Myocyte (in vitro differentiated cells): ENCODE measurements at places on chromosomes 6 and 20. TPM values are rescaled to one million over a fixed set of nuclear protein-coding genes. Genes with fewer than 3 reads are reported as not detected.
A peak's percentile ranks its signal among the peaks of the same experiment; 100 is the strongest.

- peak; percentile 7 for DNase-seq
Measured at GRCh38 chr6:105713474-105714118, 310.7 kb upstream of the PREP start.

- DNase-seq, result no peak
Measured at GRCh38 chr20:63091901-63092659, 85.3 kb upstream of the BHLHE23 start.

GRCh38 chr6:143680141-143680540, 2.4 kb downstream of the PHACTR2 start:
- peak; percentile 11 for DNase-seq

Gene NMBR
- total RNA-seq, result not detected in 2 replicates

GRCh38 chr20:8082025-8082424, 50.0 kb upstream of the PLCB1 start:
- peak; percentile 67 for DNase-seq

Gene COL9A3
- total RNA-seq, result 0.05 TPM in 1 of 2 replicates, not detected in the other

Gene SIRPD
- total RNA-seq, result not detected in 2 replicates

DNA sequence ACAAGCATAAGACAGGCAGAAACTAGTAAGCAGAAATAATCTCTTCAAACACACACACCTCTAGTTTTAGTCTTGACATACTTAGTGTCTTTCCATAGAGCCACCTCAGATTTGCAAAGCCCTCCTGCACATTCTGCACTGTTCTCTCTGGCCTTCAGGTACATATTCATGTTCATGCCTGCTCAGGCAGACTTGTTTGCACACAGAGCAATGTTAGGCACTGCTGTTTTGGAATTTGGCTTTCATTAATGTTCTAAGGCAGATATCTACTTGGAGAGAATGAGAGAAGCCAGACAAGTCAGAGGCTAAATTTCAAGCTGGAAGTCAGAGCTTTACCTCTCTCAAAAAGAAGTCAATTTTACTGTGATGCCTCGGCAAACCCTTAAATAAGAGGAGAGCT, 21.3 kb upstream of the DST start:
- DNase-seq, result no peak

DNA sequence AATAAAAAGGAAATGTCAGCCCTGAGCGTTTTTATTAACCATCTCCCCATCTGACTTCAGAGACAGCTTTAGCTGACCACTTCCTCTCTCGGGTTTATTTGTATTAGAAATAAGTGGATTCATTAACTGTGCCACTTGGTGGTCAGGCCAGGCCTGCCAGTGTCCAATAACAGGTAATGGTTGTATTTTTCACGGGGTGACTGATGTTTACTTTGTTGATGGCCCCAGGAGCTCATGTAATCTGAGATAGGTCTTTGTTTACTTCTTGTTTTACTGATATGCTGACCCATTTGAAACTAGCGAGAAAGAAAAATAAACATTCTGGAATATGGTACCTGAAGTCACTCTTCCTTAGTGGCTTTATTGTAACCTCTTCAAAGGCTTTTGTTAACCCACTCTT, 504.3 kb upstream of the SLC35B3 start:
- DNase-seq, result no peak

Gene APMAP
- 59.8 and 70.5 TPM in 2 replicates for total RNA-seq

- DNase-seq, result no peak
Measured at GRCh38 chr20:57678340-57678739, 31.5 kb downstream of the PMEPA1 start.

DNA sequence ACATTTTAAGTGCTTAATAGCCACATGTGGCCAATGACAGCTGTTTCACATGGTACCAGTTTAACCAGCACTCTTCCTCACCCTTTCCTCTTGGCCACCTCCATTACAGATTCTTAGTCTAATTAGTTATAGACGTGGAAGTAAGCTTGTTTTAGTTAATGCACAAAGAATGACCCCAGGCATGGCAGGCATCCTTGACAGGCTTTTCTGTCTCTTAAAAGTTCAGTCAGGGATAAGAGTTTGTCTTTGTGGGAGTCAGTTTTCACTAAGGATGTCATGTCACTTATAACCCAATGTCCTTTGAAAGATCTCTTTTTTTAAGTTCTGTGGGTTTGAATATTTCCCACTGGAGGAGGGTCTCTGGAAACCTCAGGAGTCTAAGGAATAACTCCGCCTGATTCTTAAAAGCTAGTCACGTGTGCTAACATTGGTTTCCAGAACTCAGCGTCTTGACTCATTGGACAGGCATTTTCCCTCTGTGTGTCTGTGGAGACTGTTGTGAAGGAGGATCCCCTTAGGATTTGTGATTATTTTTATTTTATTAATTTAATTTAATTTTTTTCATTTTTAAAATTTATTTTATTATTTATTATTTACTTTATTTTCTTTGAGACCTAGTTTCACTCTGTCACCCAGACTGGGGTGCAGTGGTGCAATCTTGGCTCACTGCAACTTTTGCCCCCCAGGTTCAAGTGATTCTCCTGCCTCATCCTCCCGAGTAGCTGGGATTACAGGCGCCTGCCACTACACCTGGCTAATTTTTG, 171.4 kb downstream of the ZFAND3 start:
- peak; percentile 90 for DNase-seq

DNA sequence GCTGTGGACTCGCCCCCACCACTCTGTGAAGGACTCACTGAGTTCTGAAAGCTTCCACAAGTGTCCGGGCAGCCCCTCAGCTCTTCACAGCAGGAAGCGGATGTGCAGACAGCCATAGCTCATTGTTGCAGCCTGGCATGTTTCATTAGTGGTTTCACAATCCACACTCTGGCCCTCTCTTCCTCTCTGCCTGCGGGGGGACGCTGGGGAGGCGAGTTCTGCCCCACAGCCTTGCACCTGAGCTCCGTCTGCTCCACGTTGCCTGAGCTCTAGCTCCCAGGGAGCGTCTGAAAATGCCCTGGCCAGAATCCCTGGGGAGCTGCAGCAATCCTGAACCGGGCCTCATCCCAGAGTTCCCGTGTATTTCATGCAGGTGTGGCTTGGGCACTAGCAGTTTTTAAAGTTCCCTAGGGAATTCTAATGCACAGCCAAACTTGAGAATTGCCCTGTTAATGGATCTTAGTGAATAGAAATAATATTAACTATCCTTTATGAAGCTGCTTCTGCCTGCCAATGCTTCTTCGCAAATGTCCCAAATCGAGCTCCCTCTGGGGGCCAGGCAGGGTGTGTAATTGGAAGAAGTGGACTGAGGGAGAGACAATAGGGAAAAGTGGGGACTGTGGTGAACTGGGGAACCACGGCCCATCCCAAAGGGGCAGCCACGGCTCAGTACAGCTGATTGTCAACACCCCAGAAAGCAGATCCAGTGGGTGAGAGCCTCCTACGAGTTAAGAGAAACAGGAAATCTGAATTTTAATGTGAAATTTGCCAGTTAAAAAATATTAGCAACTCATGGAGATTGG, 51.5 kb downstream of the CTCFL start:
- no peak for DNase-seq

Gene ACTL10
- total RNA-seq, result 0.10 TPM in 1 of 2 replicates, not detected in the other

DNA sequence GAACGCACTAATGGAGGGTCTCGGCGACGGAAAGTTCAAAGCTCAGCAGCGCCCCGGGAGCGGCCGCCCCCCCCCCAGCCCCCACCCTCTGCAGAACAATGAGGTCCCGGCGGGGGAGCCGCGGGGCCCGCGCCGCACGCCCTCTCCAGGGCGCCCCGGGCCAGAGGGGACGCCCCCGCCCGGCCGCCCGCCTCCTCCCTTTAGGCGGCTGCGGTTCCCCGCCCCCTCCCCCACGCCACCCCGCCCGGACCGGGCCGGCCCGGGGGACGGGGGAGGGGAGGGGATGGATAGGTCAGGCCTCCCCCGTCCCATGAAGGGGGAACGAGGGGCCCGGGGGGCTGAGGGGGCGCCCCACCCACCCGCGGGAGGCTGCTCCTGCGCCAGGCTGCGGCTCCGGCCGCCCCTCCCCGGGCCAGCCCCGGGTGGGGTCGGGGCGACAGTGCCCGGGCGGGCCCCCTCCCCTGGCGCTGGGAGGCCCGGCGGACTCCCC, 1.5 kb downstream of the NOL4L start:
- DNase-seq, result no peak

Gene SALL4
- not detected in 2 replicates for total RNA-seq

DNA sequence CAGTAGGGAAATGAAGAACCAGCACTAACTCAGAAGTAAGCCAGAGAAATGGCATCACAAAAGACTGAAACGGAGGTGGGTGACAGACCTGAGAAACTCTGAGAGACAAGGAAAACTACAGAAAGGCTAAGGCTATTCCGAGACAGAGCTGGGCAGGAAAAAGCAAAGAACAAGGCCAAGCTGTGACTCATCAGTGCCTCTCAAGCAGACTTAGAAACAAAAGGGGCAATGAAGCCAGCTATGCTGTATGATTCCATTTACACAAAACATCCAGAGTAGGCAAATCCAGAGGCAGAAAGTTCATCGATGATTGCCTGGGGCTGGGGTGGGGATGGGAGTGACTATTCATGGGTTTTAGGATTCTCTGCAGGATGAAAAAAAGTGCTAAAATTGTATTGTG, 50.0 kb downstream of the SLC23A2 start:
- DNase-seq, result peak; percentile 66

Gene TMC2
- total RNA-seq, result not detected in 2 replicates

- DNase-seq, result no peak
Measured at GRCh38 chr6:44558832-44559251, 171.3 kb downstream of the CDC5L start.

DNA sequence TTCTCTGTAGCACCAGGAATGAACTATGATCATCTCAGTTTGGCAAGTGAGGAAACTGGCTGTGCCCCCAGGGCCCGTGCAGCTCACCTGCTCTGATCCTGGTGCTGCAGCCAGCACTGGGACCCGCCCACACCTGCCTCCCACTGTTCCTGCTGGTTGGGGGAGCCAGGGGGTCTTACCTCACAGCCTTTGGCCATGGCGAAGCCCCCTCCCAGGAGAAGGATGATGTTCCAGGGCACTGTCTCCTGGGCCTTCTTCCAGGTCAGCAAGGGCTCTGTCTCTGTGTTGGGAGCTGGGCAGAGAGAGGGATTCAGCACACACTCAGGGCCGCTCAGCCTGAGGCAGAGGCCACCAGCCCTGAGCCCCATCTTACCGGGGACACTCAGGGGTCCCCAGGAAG, 24.9 kb upstream of the OCSTAMP start:
- DNase-seq, result no peak

Gene KCNG1
- total RNA-seq, result 0.42 and 0.48 TPM in 2 replicates

GRCh38 chr6:39791850-39792539, at the start of gene DAAM2:
DAAM2 (plus strand) TSS chr6:39792376; CDS start chr6:39856303, 63,927 bp downstream.
- DNase-seq, result peak; percentile 61

- DNase-seq, result no peak
Measured at GRCh38 chr6:43262780-43263313, 19.6 kb downstream of the TTBK1 start.

DNA sequence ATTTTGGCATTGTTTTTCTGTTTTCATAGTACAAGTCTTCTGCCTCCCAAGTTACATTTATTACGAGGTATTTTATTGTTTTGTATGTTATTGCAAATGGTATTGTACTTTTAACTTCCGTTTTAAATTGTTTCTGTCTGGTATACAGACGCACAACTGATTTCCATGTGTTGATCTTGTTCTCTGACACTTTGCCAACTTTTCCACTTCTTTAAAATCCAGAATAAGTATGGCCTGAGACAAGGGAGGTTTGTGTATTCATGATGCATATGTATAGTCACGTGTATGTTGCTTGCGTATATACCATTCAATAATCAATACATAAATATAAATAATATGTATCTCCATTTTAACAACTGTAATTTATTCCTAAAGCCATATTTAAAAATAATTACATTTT, 41.2 kb downstream of the THBS2 start:
- DNase-seq, result no peak

Gene TUBB2B
- 112 and 114 TPM in 2 replicates for total RNA-seq

DNA sequence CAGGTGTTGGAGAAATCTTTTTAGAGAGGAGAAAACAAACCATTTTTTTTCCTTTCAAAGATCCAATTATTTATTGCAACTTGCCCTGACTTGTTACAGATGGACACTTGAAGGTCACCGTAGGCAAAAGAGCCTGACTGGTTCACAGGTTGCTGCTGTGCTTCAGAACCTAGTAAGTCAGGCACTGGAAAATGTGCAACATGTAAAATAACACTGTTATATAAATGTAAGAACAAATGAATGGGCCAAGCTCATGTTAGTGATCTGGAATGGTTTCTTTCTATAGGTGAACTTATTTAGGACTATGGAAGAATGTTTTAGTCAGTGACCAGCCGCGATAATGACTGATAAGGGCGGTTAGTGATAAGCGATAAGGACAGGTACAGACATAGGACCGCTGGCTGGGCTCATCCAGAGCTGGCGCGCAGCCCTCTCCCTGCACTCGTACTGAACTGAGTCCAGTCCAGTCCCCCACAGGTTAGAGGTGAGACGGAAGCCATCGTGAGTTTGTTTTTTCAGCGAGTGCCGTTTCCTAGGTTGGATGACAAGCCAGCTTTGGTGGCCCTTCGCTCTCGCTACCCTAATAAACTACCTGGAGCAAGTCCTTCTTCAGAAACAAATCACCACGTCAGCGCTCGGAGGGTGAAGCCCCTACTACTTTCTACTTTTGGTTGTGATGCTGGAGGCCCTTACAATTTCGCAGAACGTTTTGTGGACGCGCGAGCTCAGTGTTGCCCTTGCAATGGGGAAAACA, 94.4 kb upstream of the PRDM1 start:
- DNase-seq, result no peak

Gene TNXB
- 0.16 and 0.36 TPM in 2 replicates for total RNA-seq

GRCh38 chr6:54574671-54575070, 266.4 kb downstream of the TINAG start:
- no peak for DNase-seq

- DNase-seq, result no peak
Measured at GRCh38 chr6:25927178-25927577, 3.3 kb downstream of the SLC17A2 start.

DNA sequence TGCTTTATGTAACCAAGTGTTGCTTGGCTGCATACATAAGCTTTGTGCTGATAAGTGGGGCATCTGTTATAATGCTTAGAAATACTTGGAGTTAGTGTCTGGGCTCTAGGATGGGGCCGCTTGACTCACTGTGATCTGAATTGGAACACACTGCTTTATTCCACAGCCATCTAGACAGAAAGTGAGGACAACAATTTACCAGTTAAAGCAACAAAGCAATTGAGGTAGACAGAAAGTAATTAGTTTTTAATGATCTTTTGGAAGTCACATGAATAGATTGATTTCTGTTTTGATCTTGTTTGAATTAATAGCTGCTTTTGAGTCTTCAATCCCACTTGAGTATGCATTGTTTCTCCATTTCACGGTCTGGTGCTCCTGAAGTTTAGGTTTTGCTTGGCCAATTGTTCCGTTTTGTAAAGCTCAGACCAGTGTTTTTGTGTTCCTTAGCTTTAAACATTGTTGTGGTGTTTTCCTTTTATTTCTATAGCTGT, 157.5 kb downstream of the TRMT11 start:
- no peak for DNase-seq
